ENCODE measurements at places on chromosomes 5 and 9.
A peak's percentile ranks its signal among the peaks of the same experiment; 100 is the strongest.

GRCh38 chr5:31948006-31948405, 226.1 kb downstream of the GOLPH3 start:
- no peak for DNase-seq

GRCh38 chr5:134236318-134236717, 10.4 kb upstream of the PPP2CA start:
- peak; percentile 75 for DNase-seq

DNA sequence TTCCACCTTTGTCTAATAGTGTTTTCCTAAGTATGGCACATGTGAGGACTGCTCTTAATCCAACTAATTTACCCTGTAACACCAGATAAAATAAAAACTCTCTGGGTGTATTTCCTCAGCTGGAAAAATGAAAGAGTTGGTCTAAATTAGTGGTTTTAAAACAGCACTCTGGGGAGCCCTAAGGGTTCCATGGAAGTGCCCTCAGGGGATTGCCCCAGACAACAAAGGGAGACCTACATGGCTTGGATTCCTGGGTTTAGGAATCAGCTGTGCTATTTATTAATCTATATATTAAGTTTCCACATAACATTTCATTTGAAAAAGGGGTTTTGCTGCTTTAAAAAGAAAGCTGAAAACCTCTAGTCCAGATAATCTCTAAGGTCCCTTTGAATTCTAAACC, 20.2 kb downstream of the ADAMTS6 start:
- no peak for DNase-seq

DNA sequence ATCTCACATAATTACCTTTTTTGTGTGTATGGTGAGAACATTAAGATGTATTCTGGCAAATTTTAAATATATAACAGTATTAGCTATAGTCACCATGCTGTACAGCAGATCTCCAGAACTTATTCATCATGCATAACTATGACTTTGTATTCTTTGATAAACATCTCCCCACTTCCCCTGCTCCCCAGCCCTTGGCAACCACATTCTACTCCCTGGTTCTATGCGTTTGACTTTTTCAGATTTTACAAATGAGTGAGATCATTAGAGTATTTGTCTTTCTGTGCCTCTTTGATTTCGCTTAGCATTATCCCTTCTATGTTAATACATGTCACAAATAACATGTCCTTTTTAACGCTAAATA, 49.4 kb downstream of the SMC2 start:
- DNase-seq, result no peak

DNA sequence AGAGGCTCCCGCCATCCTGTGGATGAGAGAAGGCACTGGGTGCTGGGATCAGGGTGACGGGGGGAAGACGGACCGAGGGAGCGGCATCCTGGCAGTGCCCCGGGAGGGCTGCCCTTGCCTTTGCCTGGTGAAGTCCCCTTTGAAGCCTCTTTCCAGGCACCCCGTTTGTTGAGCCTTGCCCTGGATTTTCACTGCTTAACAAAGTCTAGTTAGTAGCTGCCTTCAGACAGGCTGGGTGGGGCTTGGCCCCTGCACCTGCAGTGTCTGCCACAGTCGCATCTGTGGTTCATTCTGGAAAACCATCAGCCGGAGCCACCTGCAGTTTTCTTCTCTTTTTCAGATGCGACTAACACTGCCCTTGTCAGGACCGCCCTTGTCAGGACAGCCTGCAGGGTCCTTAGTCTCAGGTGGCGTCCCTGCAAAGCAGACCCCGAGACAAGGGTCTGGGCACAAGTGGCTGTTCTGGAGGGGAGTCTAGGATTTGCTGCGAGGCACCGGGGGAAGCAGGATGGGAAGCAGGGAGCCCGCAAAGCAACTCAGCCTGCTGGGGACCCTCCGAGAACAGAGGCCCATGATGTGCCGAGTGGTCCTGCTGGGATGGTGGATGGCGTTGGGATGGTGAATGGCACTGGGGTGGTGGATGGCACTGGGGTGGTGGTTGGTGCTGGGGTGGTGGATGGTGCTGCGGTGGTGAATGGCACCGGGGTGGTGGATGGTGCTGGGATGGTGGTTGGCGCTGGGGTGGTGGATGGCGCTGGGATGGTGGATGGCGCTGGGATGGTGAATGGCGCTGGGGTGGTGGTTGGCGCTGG, 147.9 kb upstream of the COL5A1 start:
- DNase-seq, result peak; percentile 75

DNA sequence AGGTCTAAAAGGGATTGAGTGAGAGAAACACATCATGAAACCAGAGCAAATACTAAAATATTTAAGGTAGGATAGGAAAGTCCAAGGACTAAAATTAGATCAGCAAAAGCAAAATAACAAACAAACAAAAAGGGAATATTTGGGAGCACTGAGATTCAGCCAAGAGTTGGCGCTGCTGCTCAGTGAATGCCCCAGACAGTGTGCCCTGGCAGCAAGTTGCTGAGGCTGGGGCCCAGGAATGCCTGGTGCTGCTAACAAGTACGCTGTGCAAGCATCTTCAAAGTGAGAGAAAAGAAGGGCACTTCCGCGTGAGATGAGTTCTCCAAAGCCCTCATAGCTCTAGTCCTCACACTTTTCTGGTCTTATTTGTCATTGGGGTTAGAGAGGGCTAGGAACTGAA, 603.3 kb downstream of the EFNA5 start:
- no peak for DNase-seq

DNA sequence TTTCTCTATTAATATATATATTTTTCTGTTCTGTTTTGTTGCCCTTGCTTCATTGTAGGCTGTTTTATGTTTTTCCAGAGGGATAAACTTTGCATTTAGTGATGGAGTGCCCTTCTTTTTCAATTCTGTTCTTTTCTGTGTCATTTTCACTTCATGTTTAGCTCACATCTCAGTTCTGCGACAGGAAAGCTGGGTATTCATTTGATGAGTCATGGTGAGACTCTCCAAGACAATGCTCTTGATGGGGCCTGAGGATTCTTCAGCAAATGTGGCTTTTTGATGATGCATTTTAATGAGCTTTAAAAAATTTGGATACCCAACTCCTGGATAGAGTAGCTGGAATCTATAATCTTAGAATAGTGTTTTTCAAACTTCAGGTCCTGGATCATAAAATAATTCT, 56.5 kb upstream of the SPATA31D4 start:
- peak; percentile 45 for DNase-seq

- DNase-seq, result no peak
These were observed 4.5 kb downstream of the OBP2A start for GRCh38 chr9:135550344-135550918.

GRCh38 chr5:107630184-107630583, 40.6 kb downstream of the EFNA5 start:
- no peak for DNase-seq
